ENCODE measurements at places on chromosomes 5 and 9.

GRCh38 chr5:150628936-150629485, 11.4 kb upstream of the SYNPO start:
- no peak for DNase-seq

DNA sequence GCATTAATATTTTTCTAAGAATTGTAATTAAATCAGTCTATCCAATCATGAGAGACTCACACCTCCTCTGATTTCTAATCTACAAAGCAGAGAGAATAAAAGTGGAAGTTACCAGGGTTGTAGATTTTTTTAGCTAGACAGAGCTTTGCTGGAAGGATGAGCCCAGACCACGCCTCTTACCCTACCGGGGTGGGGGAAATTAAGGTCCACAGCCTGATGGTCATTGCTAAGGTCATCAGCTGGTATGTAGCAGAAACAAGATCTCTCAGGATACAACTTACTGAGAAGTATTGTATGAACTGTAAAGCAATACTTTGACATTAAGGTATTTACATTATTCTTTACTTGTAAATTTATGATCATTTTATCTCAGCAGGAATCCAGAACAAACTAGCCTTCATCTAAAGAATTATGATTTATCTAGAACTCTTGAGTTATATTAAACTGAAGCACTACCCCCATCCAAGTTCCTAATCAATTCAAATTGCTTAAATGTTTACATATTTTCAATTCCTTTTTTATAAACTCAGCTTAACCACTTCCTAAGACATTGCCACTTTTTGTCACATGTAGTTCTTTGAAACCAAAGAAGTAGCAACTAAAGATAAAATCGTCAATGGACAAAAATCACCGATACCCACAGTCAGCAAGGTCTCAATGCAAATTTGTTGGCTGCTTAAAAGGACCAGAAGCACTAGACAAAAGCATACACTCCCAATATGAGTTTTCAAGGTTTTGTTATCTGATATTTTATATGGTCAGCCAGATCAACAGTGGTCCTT, 225.8 kb upstream of the DAPK1 start:
- DNase-seq: peak; percentile 55

- no peak for DNase-seq
Measured at GRCh38 chr9:124799274-124800006, 22.5 kb downstream of the OLFML2A start.

GRCh38 chr9:93465855-93466254, 12.5 kb upstream of the FAM120AOS start:
- DNase-seq: no peak

- peak; percentile 80 for DNase-seq
Measured at GRCh38 chr5:10227379-10227778, 22.3 kb downstream of the ATPSCKMT start.

- no peak for DNase-seq
Measured at GRCh38 chr5:170286386-170286925, 11.1 kb downstream of the LCP2 start.

- DNase-seq: no peak
Measured at GRCh38 chr5:17174965-17175364, 42.5 kb upstream of the BASP1 start.

- peak; percentile 85 for DNase-seq
Measured at GRCh38 chr9:129773262-129774048, 20.6 kb upstream of the PTGES start.

DNA sequence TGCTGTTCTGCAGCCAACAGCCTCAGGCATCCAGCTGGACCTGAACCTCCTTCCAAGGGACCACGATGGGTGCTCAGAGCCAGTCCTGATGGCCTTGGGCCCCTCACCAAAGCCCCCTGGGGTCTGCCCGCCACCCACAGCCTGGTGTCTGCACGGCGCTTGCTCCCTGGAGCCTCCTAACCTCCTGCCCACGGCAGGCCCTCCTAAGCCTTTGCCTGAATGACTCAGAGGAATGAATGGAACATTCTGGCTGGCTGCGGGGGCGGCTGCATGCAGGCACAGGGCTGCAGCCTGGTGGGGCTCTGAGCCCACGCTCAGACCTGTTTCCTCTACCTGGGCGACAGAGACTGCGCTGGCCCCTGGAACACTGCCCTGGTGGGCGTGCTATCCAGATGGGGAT, 6.9 kb downstream of the SOHLH1 start:
- no peak for DNase-seq

- DNase-seq: peak; percentile 85
Measured at GRCh38 chr9:108654566-108654965, 201.2 kb downstream of the ACTL7B start.

GRCh38 chr5:85760519-85760918, 857.2 kb upstream of the COX7C start:
- DNase-seq: no peak

DNA sequence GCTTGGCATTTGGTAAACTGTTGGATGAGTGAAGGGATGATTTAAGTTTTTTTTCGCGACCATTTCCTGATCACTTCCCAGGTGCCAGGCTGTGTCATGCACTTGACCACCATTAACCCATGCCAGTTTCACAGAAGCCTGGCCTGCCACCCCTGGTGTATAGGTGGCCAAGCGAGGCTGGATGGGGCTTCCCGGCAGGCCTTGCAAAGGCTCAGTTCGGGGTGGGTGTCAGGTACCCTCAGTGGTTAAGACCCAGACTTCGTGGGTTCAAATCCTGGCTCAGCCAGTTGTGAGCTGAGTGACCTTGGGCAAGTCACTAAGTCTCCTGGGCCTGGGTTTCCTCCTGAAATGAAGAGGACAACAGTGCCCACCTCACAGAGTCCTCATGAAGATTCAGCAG, 2.3 kb downstream of the MED22 start:
- DNase-seq: no peak

GRCh38 chr5:56039985-56040384, 45.2 kb upstream of the IL6ST start:
- DNase-seq: peak; percentile 62

- DNase-seq: no peak
Measured at GRCh38 chr9:72390907-72391306, 25.9 kb upstream of the ZFAND5 start.

DNA sequence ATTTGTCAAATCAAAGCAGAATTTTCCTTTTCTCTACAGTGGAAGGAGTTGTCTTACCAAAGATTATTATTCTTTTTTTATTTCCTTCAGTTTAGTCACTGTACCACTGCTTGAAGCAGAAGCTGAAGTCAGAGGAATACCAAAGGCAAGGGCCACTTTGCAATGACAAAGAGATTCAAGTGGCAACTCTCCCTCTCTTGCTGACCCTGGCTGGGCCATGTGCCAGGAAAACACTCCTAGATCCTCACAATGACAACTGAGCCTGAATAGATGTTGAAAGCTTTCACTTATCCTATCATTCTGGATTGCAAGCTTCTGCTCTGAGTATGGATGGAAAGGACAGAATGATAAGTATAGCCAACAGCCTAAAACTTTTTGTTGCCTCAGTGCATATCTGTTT, 618.3 kb downstream of the NR2F1-AS1 start:
- DNase-seq: no peak

GRCh38 chr9:3528451-3528850, 2.6 kb upstream of the RFX3 start:
- no peak for DNase-seq

- DNase-seq: no peak
Measured at GRCh38 chr9:137502008-137502911, 43.1 kb upstream of the NSMF start.

GRCh38 chr9:113712053-113712452, 164.1 kb upstream of the ZNF618 start:
- DNase-seq: peak; percentile 60

GRCh38 chr9:21831841-21832509, 29.5 kb downstream of the MTAP start:
- DNase-seq: peak; percentile 88

DNA sequence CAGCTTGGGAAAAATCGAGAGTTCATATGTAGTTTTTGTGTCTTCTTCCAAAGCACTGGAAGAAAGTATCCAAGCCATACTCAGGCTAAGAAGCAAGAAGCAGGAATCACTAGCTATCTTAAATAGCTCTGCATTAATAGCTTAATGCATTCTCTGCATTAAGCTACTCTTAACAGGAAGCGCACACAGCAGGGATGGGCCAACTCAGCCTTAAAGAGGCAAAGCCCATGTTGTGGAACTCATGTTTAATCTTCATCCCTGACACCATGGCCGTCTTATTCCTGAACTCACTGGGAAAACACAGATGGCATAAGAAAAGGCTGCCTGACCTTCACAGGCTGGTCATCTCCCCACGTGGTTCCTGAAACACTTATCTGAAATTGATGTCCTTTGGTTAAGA, 18.7 kb upstream of the ICE1 start:
- DNase-seq: no peak

- DNase-seq: peak; percentile 79
Measured at GRCh38 chr9:2066312-2067273, 51.4 kb downstream of the SMARCA2 start.

Measured in EH (cell line).